ENCODE measurements at places on chromosomes 4 and X. TPM values are rescaled to one million over a fixed set of nuclear protein-coding genes. Genes with fewer than 3 reads are reported as not detected.

The TET2 gene
- total RNA-seq: 36.5 TPM

The PWWP3B gene
- total RNA-seq: 6.9 TPM

The ARSD gene
- 73.9 TPM for total RNA-seq

The PRDM8 gene
- 4.9 TPM for total RNA-seq

The BCAP31 gene
- total RNA-seq: 94.9 TPM

The SMIM43 gene
- 0.23 TPM for total RNA-seq

The PRRG1 gene
- 18.2 TPM for total RNA-seq

The TMEM271 gene
- 0.06 TPM for total RNA-seq

The OR13H1 gene
- total RNA-seq: not detected

The VCX3A gene
- not detected for total RNA-seq

The TLR6 gene
- total RNA-seq: 1.5 TPM

The NKX6-1 gene
- total RNA-seq: not detected

The BEX1 gene
- total RNA-seq: 14.8 TPM

The NAAA gene
- 47.9 TPM for total RNA-seq

The TKTL1 gene
- total RNA-seq: 0.18 TPM

The SLBP gene
- total RNA-seq: 47.1 TPM

The SSX4 gene
- total RNA-seq: not detected

The CLCN5 gene
- total RNA-seq: 121 TPM

The CXCL1 gene
- total RNA-seq: 5.9 TPM

The EDNRA gene
- total RNA-seq: 56.5 TPM

The BTK gene
- total RNA-seq: 6.0 TPM

The DIPK2B gene
- total RNA-seq: 13.4 TPM

The IL15 gene
- 4.0 TPM for total RNA-seq

The ZDHHC15 gene
- total RNA-seq: 5.1 TPM

The ADGRL3 gene
- total RNA-seq: 53.1 TPM

The GPRIN3 gene
- 12.6 TPM for total RNA-seq

The CBLL2 gene
- total RNA-seq: not detected

The ACE2 gene
- 16.9 TPM for total RNA-seq

The S100P gene
- total RNA-seq: 14.2 TPM

The CCKAR gene
- total RNA-seq: 0.12 TPM

The PROM1 gene
- total RNA-seq: 34.9 TPM

The CPE gene
- 93.4 TPM for total RNA-seq

The PPP2R2C gene
- total RNA-seq: 1.1 TPM

The TMEM31 gene
- not detected for total RNA-seq

The MECP2 gene
- 30.7 TPM for total RNA-seq

The ARL9 gene
- total RNA-seq: 0.41 TPM

The DUX4 gene
- not detected for total RNA-seq

The FBXL5 gene
- total RNA-seq: 121 TPM

The XPNPEP2 gene
- 28.7 TPM for total RNA-seq
